Activated CD8-positive, alpha-beta memory T cell treated with anti-CD3 and anti-CD28 coated beads, Interleukin-2, amount 10 ng/mL, durations not matched to agents 7 days and 5 days (primary cell): ENCODE measurements at places on chromosomes 6 and 20.

- H3K4me3 ChIP-seq = no peak overlapping the region
- peaks cover 48% of the 10 kb centered on the region for H3K27me3 ChIP-seq
- peaks cover 11% of the 10 kb centered on the region for H3K4me1 ChIP-seq
- DNase-seq = no peak
These were observed 6.5 kb upstream of the SLCO4A1 start for GRCh38 chr20:62635852-62636251.

DNA sequence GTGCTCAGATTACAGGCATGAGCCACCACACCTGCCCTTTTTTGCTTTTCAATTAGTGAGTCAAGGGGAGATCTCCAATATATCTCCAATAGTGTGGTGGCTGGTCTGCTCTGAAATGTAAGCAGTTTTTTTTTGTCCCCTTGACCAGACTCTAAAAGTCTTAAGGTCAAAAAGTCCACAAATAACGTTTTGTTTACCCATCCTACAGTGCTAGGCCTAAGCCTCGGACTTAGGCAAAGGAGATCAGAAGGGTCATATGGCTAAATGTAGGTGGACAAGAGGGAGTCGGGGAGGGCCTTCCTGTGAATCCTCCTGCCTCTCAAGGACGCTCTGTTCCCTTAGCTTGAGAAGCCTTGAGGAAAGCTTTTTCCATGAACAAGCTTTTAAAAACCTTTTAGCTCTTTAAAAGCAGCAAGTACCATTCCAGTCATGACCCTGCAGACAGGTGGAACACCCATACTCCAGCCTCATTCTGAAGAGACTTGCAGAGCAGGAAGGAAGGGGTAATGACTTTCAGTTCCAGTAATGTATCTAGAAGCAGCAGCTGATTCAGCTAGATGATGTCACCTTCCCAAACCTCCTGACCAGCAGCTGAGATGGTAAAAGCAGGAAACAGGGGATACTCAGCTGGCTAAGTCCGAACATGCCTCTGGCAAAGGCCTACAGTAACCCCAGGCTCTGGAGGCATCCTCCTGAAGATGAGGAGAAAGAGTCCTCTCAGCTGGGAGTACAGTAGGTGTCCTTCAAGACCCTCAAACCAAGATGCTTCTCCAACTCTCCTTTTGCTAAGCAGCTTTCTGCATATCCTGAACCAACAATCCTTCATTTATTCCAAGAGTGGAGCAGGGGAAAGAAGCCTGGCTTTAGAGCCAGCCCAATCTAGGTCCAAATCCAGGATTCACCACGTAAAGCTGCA lies 23.6 kb downstream of the BCL2L1 start:
- peak; percentile 67 for DNase-seq
- H3K27me3 ChIP-seq = no peaks in the 10 kb centered on the region
- H3K4me1 ChIP-seq = peaks cover 66% of the 10 kb centered on the region
- peaks cover 32% of the 10 kb centered on the region for H3K36me3 ChIP-seq
- H3K4me3 ChIP-seq = peak overlapping the region; percentile 47

DNA sequence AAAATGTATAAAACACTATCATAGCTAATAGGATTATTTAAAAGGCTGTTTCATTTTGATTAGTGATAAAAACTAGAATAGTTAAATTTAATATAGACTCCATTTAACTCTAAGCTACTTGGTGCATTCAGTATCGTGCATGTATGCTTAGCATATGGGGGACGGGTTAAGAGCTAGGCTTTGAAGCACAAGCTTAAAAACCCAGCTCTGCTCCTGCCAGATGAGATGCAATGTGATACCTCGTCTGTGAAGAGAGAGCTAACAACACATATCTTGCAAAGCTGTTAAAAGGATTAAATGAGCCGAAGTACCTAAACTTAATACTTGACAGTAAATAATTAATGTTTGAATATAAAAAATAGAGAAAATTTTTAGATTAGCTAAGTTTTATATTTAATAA lies 42.2 kb downstream of the DTNBP1 start:
- H3K36me3 ChIP-seq = peaks cover 2% of the 10 kb centered on the region
- H3K27me3 ChIP-seq = no peaks in the 10 kb centered on the region
- H3K4me3 ChIP-seq = no peak overlapping the region
- H3K27ac ChIP-seq = no peak overlapping the region

GRCh38 chr6:70813885-70814284 lies 143.0 kb downstream of the B3GAT2 start:
- no peak overlapping the region for H3K27ac ChIP-seq
- H3K36me3 ChIP-seq = no peaks in the 10 kb centered on the region
- no peaks in the 10 kb centered on the region for H3K4me1 ChIP-seq
- no peak overlapping the region for H3K4me3 ChIP-seq
- no peaks in the 10 kb centered on the region for H3K27me3 ChIP-seq
